ENCODE measurements at places on chromosomes 11 and 22.
A peak's percentile ranks its signal among the peaks of the same experiment; 100 is the strongest.

DNA sequence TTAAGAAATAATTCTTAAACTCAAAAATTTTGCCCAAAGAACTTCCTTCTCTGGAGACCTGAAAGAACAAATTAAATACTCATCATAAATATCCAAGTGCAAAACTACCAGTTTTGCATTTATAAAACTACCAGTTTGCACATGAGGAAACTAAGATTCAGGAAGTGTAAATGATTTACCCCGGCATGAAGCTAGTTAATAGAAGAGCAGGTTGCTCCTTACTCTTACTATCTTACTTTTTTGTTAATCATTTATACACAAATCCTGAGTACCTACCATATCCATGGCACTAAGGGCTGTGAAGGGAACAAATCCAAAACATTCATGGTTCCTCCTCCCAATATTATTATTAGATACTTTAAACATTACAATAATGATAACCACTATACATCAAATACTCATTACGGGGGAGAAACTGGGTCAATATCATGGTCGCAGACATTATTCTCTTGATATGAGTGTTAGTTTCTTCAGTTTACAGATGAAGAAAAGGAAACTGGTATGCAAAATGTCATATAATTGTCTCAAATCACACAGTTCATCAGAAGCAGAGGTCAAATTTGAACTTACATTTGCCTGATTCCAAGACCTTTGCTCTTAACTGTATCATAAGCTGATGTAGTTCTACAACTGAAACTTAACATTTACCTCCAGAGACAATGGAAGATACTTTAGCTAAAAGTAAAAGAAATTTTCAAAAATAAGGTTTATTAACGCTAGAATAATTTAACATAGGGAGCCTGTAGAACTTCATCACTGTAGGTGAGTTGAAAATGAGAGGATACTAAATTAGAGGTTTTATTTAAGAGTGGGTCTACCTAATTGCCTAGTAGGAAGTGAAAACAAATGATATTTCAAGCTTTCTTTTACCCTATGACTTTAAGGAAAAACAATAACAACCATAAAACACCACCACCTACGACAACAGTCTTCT is 74.5 kb downstream of the FAM76B start:
- DNase-seq, result no peak

- no peak for DNase-seq
These were observed 10.8 kb downstream of the RPS6KA4 start for GRCh38 chr11:64369440-64370421.

DNA sequence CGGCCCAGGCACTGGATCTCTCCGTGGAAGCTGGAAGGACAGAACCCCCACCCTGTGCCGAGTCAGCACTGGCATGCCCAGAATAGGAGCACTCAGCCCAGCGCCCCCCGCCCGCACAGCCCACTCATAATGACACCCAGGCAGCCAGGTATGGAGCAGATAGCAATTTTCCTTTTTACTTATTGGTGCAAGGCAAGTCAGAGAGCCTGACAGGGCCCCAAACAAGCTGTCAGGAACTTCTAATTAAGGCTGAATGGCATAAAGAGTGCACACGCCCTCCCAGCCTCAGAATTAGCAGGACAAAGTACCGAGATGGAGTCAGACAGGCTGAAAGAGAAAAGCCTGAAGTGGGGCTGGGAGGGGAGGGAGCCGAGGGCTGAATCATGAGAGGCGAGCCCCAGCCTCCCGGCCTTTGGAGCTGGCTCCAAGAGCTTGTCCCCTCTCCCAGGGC is 76.9 kb downstream of the DSCAML1 start:
- DNase-seq, result no peak

GRCh38 chr11:117814204-117814765 is 10.3 kb downstream of the FXYD2 start:
- DNase-seq, result no peak

GRCh38 chr11:1753229-1753928 is 3.0 kb upstream of the IFITM10 start:
- no peak for DNase-seq

DNA sequence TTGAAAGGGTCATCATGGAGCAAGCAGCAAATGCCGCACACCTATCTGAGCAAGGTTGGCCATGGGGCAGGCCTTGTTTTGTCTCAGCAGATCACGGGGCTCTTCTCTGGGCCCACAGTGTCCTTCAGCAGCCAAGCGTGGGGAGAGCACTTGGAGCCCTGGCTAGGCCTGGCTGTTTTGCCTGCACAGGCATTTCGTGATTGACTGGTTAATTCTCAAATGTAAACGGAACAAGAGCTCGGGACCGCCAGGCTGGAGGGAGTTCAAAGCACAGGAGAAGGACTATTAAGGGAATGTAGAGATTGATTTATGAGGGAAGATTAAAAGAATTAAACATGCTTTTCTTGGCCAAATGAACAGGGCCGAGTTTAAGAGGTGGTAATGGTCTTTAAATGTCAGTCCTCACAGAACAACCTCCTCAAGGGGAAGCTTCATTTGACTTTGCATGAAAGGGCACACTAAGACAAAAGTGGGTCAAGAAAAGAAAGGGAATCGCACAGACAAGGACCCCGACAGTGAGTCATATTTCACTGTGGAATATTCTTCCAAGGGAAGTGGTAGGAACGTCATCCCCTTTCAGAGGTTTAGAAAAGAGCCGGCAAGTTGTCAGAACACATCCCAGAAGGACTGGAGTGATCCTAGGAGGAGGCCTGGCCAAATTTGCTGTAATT is 20.7 kb downstream of the SPON1 start:
- no peak for DNase-seq

GRCh38 chr22:23800297-23801237 is 13.8 kb downstream of the SMARCB1 start:
- no peak for DNase-seq

DNA sequence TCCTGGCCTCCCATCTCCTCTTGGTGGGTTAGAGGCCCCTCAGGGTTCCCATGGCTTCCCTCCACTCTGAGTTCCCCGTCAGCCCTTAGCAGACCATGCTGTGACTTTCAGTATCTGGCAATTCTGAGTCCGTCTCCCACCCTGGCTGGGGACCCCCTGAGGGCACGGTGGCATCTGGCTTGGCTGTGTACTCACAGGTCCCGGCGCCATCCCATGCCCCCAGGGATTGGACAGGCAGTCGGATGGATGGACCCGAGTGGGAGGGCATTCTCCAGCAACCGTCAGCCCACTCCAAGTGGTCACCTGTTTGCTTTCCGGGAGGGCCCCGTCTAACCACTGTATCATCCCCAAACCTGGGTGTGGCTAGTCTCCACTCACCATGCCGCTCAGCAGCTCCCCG is 24.0 kb upstream of the ABCC8 start:
- DNase-seq, result no peak

DNA sequence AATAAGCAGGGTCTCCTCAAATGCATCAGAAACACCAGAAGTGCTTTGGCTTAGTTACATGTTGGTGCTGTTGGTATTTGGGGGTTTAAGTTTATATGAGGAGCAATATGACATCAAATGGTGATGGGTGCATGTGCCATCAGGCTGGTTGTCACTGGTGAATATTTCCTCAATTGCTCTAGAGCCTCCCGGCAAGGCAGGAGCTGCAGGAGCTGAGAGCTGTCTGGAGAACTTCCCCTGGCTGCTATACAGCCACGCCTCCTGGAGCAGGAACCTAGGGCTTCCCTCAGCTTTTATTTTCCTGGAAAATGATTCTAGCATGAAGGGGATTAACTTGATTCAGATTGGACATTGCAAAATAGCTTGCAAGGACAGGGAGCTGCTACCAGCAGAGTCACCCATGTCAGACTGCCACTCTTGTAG is 15.8 kb downstream of the IGLL5 start:
- DNase-seq, result no peak

- peak; percentile 61 for DNase-seq
These were observed at the start of gene B4GAT1 for GRCh38 chr11:66347425-66348276. Gene B4GAT1, minus strand, starts transcription at chr11:66347629. Its CDS starts 84 bp downstream, at chr11:66347545.

DNA sequence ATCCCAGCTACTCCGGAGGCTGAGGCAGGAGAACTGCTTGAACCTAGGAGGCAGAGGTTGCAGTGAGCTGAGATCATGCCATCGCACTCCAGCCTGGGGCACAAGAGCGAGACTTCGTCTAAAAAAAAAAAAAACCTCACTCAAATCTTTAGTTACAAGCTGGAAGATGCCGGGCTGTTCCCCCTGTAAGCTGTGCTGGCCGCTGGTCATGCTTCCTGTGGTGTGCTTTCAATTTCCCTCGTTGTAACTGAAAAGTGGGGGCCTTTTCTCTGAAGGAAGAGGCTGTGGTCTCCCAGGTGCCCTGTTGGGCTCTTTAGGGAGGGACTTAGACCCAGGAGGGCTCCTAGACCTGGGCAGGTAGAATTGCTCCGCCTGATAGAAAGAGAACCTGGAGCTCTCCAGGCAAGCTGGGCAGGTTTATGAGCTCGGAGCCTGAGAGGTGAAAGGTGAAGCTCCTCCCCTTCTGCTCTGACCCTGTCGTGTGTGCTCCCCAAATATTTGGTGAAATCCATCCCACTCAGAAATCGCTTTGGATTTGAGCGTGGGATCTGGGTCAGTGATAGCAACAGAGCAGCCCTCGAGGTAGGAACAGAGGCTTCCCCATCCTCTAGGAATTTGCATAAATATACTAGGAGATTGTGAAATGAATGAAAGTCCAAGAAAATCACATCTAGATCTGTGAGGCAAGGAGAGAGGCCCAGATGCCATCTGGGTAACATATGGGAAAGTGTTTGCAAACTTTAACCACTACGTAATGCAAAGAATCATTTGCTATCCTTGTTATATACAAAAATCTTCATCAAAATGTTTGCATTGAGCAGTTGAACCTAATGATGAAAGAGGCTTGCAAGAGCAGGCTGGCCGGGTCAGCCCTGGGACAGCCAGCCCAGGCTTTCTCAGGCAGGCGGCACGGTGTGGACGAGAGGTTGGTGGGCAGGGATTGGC is 154.3 kb downstream of the FBXO7 start:
- DNase-seq, result no peak

- no peak for DNase-seq
These were observed 744.4 kb upstream of the ANO3 start for GRCh38 chr11:25587496-25587895.

DNA sequence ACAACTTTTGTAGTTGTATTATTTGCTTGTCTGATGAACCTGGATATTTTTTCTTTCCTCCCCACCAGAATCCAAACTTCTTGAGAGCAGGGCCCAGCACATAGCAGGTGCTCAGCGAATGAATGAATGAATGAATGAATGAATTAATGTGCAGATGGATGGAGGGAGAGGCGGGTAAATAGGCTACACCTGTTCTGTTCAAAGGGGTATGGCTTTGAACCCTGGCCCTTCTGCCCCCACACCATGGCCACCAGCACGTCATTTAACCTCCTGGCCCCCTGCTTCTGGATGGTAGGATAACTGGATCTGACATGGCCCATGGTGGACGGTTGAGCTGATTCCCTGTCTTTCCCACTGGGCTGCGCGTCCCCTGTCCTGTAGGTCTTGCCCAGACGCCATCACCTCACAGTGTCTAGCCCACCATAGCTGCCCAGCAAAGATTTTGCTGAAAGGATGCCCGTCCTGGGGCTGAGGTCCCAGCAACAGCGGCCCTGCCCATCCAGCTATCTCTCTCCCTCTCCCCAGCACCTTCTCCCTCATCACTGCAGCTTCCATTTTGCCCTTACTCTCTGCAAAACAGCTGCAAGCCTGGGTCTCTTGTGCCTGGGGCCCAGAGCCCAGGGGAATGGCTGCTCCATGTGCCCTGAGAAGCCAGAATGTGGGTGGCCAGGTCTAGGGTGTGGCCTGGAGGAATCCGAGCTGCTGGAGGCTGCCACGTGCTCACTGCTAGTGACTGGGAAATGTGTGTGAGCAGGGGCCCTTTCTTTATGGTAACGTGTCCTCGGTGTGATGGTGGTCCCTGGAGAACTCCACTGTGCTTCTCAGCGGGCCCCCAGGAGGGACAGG is 49.3 kb upstream of the LINC01488 start:
- DNase-seq, result no peak

- DNase-seq, result no peak
These were observed 12.5 kb upstream of the LRRC10B start for GRCh38 chr11:61495801-61496601.

GRCh38 chr22:43200031-43200430 is 13.1 kb upstream of the TTLL12 start:
- DNase-seq, result no peak

- no peak for DNase-seq
These were observed 156.5 kb downstream of the FCHSD2 start for GRCh38 chr11:72985645-72986044.

DNA sequence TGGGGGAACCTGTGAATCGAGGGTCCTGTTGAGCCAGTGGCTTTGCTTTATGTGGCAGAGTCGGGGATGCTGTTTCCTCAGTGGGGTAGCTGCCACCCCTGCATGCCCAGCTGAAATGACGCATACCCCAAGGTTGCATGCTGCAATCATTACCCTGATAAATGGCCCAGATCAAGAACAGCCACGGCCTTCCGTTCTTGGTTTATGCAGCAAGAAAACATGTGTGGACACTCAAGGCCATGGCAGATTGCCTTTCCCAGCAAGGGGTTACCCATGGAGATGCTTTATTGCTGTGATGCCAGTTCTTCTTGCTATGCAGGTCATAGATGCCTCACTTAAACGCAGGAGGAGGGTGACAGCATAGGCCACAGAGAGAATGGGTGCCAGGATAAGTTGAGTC is 14.3 kb upstream of the SREBF2 start:
- DNase-seq, result no peak

DNA sequence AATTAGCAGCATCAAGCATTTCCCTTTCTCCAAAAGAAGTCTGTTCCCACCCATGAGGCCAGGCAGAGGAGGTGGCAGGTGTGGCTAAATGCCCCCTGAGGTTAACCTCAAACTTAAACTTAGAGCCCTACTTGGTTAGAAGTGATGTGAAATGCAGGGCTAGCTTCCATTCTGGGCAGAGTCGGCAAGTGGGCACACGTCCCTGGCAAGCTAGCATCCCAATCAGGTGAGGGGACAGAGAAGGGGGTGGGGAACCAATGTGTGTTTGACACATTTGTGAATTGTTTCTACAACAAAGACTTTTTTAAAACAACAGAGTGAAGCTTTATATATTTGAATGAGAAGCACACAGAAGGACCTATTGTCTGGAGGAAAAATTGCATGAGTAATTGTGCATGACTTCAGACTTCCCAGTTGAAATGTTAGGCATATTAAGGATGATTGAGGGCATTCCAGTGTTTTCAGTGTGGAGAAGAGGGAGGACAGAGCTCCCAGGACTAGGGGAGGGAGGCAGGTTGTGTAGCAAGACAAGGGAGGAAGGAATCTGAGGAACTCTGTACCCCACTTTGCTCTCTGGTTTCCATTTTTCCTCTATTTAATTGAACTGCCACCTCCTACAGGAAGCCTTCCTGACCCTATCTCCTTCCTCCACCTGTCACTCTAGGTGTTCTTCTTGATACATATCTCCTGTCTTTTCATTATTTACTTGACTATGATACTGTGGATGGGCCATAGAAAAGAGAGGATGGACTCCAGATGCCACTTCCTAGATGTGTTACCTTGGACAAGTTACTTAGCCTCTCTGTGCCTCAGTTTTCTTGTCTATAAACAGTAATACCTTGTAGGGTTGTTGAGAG is 83.3 kb upstream of the PICALM start:
- DNase-seq, result no peak
